ENCODE measurements at places on chromosomes 7 and 10.
A peak's percentile ranks its signal among the peaks of the same experiment; 100 is the strongest.

DNA sequence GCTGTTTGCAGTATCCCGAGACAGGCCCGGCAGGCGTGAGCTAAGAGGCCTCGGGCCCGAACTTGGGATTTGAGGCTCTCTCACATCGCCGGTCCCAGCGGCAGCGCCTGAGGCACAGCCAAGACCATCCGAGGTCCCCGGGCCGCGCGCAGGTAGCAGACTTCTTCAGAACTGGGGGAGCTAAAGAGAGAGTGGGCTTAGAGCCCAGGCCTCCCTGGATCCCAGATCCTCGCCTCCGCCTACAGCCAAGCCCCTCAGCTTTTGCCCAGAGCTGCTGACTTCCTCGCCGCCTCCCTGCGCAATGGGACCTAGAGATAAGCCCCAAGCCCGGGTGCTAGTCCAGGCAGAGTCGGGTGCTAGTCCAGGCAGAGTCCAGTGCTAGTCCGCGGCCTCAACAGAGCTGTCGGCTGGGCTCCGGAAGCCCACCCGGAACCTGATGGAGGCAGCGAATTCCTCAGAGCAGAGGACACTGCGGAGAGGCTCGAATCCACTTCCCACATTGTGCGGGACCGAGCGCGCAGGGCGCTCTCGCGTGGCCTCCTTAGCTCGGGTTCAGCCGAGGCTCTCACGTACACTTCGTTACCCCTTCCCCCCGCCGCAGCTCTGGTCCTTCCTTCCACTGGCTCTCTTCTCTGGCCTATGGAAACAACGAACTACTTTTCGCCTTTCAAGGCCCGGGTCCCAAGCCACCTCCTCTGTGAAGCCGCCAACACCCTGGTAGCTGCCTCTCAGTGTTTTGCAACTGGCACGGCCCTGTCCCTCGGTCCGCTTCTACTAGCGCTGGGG is 5.8 kb downstream of the LBX1 start:
- DNase-seq: no peak

- DNase-seq: no peak
Observed at GRCh38 chr7:70944516-70944915, 187.4 kb upstream of the GALNT17 start.

DNA sequence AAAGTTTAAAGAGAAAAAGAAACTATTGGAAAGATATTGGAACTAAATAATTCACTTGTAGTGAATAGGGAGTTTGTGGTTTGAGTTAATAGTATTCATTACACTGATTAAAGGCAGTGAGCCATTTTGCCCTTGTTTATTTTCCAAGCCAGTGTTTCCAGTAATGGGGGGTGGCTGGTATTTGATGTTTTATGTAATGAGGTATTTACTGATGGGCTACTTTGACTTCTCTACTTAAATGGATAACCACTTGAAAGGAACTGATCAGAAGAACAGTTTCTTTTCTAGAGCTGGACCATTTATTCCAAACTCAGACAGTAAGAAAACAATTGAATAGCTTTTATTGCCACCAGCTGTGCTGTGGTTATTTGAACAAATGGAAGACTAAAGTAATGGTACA is 227.0 kb upstream of the HDAC9 start:
- DNase-seq: no peak

- peak; percentile 83 for DNase-seq
Observed at GRCh38 chr7:26202019-26202990, 760 bp downstream of the CBX3 start.

DNA sequence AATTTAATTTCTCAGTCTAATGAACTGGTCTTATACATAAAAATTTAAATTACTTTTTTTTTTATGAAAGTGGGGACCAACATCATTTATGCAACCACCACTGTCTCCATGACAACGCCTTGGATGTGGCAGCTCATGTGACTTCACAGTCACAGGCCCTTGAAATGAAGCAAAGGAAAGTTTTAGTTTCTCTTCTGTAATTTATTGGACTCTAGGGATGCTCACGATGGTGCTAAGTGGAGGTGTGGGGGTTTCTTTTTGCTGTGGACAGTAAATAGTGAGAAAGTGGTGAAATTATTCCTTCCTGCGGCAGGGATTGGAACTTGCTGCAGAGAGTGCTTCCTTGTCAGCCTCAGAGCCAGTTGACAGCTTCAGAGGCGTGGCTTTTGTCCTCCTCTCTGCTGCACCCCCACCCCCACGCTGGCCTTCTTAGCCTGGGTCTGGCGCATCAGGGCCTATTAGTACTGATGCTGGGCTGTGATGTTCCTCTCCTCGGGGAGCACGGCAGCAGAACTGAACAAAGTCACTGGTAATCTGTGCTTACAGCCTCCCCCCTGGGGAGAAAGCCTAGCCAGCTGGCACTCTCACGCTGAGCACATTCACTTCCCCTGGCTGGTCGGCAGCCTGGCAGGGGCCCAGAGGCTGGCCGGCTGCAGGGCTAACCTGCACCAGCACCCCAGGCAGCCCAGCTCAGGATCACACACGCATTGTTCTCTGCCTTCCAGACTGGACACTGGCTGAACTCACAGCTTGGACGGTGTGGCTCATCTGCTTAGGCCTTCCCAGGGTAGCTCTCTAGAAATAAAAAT is 517.5 kb upstream of the GALNT17 start:
- DNase-seq: no peak

All from activated T-cell treated with anti-CD3 and anti-CD28 coated beads, Interleukin-2, amount 50 U/mL, for 24 hours (primary cell).